ENCODE measurements at places on chromosomes 16 and 17. TPM values are rescaled to one million over a fixed set of nuclear protein-coding genes. Genes with fewer than 3 reads are reported as not detected.

TSPAN10 gene
- 0.18 TPM for total RNA-seq

ICAM2 gene
- 500 TPM for total RNA-seq

GP1BA gene
- total RNA-seq: not detected

PPP1R1B gene
- total RNA-seq: not detected

OR2C1 gene
- total RNA-seq: not detected

GINS3 gene
- 3.3 TPM for total RNA-seq

FA2H gene
- total RNA-seq: not detected

TAC4 gene
- not detected for total RNA-seq

TMC5 gene
- total RNA-seq: not detected

CES5A gene
- not detected for total RNA-seq

ATF7IP2 gene
- 5.8 TPM for total RNA-seq

SLC52A1 gene
- total RNA-seq: under 0.01 TPM

KRT24 gene
- total RNA-seq: not detected

KCNH4 gene
- under 0.01 TPM for total RNA-seq

TEX14 gene
- under 0.01 TPM for total RNA-seq

SLC16A13 gene
- total RNA-seq: 0.54 TPM

ALDOA gene
- total RNA-seq: 754 TPM

FNDC8 gene
- total RNA-seq: not detected

NOTUM gene
- total RNA-seq: under 0.01 TPM

ZP2 gene
- total RNA-seq: not detected

TBC1D3I gene
- total RNA-seq: under 0.01 TPM

PARD6A gene
- total RNA-seq: 2.4 TPM

KRT35 gene
- total RNA-seq: not detected

GCGR gene
- total RNA-seq: not detected

NUPR1 gene
- total RNA-seq: under 0.01 TPM

CA5A gene
- not detected for total RNA-seq

FOXO3B gene
- 2.2 TPM for total RNA-seq

RNF222 gene
- total RNA-seq: not detected

NF1 gene
- total RNA-seq: 22.5 TPM

GSG1L gene
- total RNA-seq: not detected

TPPP3 gene
- 0.28 TPM for total RNA-seq

KRTAP3-2 gene
- total RNA-seq: not detected

PRSS33 gene
- not detected for total RNA-seq
